ENCODE measurements at places on chromosomes 16 and 17. TPM values are rescaled to one million over a fixed set of nuclear protein-coding genes. Genes with fewer than 3 reads are reported as not detected.

ZG16 gene
- total RNA-seq: not detected

WNT3 gene
- 3.4 TPM for total RNA-seq

MMP25 gene
- total RNA-seq: 0.87 TPM

DNA sequence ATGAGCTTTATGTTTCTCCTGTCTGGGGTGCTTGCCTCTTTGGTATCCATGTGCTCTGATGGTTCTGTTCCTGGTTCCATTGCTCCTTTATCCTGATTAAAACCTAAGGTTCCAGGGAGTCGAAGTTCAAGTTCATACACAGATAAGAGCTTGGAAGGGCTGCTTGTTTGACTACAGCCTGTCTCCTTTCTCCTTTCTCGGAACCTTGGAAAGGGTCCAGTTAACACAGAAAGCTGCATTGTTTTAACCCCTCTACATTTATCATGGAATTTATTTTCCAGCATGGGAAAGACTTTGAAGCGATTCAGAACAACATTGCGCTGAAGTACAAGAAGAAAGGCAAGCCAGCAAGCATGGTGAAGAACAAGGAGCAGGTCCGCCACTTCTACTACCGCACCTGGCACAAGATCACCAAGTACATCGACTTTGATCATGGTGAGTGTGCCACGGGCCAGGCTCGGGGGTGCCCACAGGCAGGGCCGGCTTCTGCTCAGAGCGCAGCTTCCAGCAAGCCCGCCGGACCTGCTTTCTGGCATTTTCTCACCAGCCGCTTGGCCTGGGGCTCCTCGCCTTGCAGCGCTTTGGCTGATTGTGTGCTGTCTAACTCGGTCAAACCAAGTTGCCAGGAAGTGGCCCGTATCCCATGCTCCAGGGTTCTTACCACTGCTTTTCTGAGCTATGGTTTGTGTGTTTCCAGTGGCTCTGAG lies 19.9 kb downstream of the CRAMP1 start:
- DNase-seq: no peak

DNA sequence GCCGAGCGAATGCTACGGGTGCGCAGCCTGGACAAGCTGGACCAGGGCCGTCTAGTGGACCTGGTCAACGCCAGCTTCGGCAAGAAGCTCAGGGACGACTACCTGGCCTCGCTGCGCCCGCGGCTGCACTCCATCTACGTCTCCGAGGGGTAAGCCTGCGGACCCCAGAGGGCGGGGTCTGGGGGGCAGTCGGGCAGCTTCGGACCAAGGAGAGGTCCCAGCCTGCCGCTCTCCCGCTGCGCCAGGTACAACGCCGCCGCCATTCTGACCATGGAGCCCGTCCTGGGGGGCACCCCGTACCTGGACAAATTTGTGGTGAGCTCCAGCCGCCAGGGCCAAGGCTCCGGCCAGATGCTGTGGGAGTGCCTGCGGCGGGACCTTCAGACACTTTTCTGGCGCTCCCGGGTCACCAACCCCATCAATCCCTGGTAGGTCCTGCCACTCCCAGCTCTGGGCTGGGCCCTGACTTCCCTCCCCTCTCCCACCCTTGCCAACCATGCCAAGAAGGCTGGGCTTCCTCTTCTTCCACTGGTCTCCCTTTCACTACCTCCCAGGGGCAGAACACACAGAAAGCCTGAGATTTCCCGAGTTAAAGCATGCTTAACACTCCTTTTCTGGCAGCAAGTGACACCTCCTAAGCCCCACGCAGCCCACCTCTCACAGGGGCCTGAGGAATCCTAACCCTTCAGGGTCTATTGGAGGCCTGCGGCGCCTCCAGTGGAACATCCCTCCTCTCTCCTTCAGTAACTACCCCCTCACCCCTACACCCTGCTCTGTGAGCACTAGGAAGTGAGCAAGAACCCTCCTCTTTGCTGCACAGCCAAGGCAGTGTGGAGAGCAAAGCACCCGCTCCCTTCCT lies 3.2 kb downstream of the NAGS start:
- DNase-seq: no peak

DNA sequence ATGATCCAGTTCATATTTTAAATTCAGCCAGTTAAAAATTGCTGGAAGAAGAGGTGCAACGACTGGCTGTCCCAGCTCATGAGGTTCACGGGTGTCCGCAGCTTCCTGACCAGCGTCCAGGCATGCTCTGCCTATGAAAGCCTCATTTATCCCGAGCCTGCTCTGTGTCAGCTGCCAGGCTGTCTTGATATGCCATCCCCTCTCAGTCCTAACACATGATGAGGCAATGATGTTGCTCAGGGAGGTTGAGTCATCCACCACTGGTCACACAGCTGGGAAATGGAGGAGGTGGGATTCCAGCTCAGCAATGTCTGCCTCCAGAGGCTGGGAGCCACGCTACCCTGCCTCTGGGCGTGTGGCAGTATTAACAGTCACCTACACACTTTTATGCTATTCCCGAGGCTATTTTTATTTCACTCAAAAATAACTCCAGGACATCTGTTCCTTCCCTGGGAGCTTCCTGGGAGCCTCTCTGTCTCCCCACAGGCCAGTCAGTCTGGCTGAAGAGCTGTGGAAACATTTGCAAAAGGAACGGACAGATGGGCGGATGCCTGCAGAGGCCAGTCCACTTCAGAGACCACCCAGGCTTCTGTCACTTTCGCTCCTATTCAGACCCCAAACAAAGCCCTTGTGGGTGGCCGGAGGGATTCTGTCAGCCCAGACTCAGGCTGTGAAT lies 22.5 kb downstream of the RAB11FIP4 start:
- DNase-seq: no peak

DNA sequence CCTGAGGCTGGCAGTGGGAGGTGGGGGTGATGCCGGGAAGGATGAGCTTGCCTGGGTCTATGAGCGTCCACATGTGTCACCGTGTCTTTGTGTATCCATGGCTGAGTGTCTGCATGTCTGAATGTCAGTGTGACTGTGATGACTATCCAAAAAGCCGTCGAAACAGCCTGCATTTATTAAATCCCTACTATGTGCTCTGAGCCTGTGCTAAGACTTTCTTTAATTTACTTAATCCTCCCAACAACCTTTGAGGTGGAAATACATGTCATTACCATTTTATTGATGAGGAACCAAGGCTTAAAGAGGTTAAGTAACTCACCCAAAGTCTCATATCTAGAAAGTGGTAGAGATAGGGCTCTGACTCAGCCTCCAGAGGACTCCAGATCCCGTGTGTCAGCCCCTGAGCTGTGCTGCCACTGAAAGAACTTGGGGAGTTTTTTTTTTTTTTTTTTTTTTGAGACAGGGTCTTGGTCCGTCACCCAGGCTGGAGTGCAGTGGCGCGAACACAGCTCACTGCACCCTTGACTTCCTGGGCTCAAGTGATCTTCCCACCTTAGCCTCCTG lies 20.0 kb downstream of the ARHGAP23 start:
- no peak for DNase-seq

GRCh38 chr17:12987120-12987519 lies 30.7 kb downstream of the ELAC2 start:
- DNase-seq: no peak
